ENCODE measurements at places on chromosomes 7 and 10.

GRCh38 chr7:41098846-41099245 lies 604.0 kb downstream of the INHBA start:
- no peak for DNase-seq

- DNase-seq, result no peak
Observed at GRCh38 chr10:48489099-48489498, 115.8 kb downstream of the ARHGAP22 start.

GRCh38 chr10:132036153-132036886 lies 29.4 kb upstream of the JAKMIP3 start:
- DNase-seq, result peak; percentile 37

DNA sequence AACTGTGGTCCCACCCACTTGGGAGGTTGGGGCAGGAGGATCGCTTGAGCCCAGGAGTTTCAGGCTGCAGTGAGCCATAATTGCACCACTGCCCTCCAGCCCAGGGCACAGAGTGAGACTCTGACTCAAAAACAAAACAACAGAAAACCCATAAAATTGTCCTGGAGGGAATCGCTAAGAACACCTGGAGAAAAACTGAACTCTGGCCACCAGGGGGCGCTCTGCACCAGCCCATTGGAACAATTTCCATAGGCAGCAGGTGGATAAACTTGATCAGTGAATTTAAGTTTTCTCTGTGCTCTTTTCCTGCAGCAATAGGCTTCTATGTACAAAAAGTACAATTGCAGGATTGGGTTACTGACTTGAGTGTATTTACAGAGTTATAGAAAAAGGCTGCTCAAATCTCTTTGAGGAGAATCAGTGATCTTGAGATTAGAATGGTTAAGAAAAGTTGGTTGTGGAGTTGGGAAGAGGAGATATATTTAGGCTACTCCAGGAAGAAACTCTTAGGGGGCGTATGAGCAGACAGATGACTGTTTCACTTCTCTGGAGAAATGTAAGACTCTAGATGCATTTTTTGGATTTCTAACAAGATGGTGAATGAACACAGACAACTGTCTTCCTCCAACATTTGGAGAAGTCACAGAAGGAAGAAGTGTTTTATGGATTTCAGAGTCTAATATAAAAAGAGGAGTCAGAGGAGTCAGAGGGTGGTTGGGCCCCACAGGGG lies 274.9 kb upstream of the GALNT17 start:
- peak; percentile 53 for DNase-seq

GRCh38 chr10:77350134-77350533 lies 287.5 kb downstream of the KCNMA1 start:
- DNase-seq, result no peak

DNA sequence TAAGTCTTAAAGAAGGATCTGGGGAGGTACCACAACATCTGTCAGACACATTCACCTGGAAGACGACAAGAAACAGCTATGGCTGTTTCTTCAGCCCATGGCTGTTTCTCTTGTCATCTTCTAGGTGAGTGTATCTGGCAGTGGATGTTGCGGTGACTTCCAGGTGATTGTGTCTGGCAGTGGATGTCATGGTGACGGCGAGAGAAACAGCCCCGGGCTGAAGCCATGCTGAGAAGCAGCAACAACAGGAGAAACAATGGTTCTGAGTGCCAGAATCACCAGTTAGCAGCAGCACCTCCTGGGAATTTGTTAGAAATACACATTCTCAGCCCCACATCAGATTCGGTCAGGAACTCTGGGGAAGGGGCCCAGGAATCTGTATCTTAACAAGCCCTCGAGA lies 68.6 kb upstream of the SYPL1 start:
- no peak for DNase-seq

- no peak for DNase-seq
Observed at GRCh38 chr7:80187727-80188126, 53.1 kb downstream of the GNAI1 start.

GRCh38 chr10:6514844-6515780 lies 65.0 kb downstream of the PRKCQ start:
- DNase-seq, result no peak

DNA sequence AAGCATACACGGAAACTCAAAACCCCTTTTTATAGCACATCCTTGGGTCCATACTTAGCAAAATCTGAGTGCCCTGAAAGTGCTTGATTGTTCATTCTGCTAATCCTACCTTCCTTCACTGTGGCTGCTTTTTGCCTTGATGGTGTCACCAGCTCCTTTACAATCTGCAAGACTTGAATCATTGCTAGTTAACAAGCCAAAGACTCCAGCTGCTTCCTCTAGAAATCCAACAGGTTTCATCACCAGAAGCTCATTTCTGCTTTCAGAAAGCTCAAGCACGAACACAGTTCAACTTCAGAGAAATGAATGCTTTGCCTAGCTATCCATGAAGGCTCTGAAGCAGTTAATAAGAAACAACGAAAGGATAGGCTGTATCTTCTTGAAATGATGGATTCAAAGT lies 38.0 kb downstream of the USP6NL start:
- peak; percentile 13 for DNase-seq

GRCh38 chr10:71023704-71024283 lies 135.4 kb upstream of the PCBD1 start:
- DNase-seq, result no peak

- DNase-seq, result peak; percentile 54
Observed at GRCh38 chr7:141511676-141512396, 39.4 kb upstream of the AGK start.

GRCh38 chr7:157391036-157391710 lies 54.4 kb downstream of the DNAJB6 start:
- no peak for DNase-seq

GRCh38 chr7:81684514-81685269 lies 85.2 kb downstream of the HGF start:
- DNase-seq, result peak; percentile 73

GRCh38 chr7:135409845-135410542 lies 99.9 kb downstream of the CNOT4 start:
- DNase-seq, result no peak

DNA sequence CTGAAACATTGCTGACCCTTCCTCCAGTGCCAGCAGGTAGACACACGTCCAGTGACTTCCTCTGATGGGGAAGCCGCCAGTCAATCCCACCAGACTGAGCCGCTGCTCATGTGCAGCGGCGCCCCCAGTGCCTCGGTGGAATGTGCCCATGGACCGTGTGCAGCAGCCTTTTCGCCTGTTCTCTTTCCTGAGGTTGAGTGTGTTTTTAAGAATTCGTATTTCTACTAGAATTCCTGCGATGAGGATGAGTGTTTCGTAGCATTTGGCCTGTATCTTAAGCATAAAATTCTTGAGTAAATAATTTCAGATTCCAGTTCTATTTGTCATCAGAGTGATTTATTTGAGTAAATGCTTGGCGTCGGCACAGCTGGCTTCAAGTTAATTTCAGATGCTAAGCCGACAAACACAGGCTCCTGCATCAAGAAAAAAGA lies 35.4 kb downstream of the BNIP3 start:
- no peak for DNase-seq

DNA sequence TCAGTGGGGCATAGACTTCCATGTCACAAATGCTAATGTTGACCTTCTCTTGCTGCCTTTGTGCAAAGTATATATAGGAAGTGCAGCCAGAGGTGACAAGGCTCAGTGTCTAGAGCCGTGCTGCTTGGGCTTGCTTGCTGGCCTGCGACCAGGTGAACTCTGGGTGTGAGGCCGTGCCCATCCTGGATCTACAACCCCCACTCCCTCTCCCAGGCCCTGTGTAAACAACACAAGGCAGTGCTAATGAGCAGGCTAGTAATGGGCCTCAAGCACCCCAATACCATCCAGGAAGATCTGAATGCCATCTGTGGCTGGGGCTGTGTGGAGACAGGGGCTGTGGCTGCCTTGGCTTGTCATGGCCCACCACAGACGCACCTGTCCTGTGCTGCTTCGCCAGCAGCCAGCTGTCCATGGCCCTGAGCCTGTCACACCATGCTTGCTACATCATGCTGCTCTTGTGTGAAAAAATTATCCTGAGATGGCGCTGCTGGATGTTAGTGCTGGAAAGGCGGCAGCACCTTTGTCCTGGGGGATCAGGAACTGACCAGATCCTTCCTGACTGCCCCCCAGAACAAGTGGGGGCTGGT lies 107.6 kb upstream of the ZNF92 start:
- DNase-seq, result no peak

- DNase-seq, result no peak
Observed at GRCh38 chr7:118352867-118353453, 128.5 kb downstream of the ANKRD7 start.

- no peak for DNase-seq
Observed at GRCh38 chr10:53064614-53065013, 292.0 kb upstream of the MBL2 start.

DNA sequence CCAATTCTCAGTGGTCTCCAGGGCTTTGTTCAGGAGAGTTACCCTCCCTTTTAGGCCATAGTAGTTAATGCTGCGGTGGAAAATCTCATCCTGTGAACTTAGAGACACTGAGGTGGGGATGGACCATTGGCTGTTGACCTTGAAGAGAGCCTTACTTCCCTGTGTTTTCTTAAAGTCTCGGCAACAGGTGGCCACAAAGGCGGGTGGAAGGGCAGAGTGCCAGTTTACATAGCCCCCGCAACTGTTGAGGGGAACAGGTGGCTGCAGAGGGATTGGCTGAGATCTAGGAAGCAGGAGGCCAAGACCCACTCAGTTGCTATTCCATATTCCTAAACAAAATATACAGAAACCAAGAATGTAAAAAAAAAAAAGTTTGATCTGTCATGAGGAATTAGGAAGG lies 160.6 kb downstream of the ST7 start:
- no peak for DNase-seq

GRCh38 chr10:76554478-76554877 lies 1083.1 kb downstream of the KCNMA1 start:
- no peak for DNase-seq

DNA sequence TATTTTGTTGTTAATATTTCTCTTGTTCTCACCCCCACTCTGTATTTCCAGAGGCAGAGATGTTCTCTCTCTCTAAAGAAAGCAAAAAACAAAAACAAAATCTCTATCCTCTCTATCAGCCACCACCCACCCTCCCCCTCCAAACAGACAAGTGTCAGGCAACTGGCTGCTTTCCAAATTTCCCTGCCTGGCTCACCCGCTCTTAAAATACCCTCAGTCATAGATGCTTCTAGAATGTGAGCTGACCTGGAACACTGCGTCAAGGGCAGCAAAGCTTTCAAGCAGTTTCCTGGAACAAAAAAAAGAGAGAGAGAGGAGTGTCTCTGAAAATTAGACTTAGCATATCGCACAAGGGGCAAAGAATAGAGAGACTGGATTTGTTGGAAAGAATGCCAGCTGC lies 341.0 kb upstream of the ZMIZ1 start:
- DNase-seq, result no peak

DNA sequence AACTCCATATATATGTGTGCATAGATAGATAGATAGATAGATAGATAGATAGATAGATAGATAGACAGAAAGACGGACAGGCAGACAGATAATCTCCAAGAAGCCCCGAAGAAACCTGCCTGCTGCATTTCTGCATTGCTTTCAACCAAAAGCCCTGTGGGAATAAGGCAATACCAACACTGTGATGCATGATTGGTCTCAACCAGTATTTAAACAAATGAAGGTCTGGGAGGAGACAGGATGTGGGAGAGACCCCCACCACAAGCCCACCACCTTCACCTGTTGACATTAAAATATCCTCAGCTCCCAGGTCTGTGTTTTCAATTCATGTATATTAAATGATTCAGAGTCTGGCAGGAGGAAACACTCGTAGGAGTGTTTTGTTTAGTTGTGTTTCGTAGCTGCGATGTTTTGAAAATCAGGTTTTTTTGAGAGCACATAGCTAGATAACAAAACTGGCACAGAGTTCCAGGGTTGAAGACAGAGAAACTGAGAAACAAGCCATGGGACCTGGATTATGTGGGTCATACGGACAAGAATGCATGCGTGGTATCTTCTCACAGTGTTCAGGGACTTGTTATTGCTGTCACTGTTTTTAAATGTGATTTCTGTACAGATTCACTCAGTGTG lies 200.7 kb upstream of the AHR start:
- DNase-seq, result no peak

DNA sequence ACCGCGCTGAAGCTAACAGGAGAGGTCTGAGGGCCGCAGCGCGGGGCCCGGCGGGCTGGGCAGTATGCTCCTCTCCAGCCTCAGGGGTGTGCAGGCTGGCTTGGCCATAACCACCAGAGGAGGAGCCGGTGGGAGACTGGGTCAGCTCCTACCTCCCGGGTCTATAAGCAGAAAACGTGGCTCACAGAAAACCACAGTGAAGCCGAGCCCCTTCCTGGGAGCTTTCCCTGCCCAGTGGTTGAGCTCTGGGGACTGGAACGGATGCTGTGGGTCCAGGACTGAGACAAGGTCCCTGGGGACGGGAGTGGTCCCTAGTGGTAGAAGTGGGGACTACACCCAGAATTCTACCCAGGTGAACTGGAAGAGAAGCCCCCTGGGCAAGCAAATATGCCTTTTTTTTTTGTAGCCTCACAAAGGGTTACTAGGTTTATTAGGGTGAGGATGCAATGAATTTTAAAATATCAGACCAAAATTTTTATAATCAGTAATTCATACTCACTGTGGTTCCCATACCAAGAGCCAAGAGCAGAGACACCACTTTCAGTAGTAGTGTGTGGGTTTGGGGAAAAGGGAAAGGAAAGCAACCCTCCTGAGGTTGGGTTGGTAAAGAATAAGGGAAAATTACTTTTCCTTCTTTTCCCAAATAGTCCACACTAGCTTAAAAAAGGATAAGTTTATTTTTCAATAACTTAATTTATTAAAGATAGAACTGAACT lies 67.9 kb upstream of the PRKCQ start:
- peak; percentile 18 for DNase-seq

DNA sequence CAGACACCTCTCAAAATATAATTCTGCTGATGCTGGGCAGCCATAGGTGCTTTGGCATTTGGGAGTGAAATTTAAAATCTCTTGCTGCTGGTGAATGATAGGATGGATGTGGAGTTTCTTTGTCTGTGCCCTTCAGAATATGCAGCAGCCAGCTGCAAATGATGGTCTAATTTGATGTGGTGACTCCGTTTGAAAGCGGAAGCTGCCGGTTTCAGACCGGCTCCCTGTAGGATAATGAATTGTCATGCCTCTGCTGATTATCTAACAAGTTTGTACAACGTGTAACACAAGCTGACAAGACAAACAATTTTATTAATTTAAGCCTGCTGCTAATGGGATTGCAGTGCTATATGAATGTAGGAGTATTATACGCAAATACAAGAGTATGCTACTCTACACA lies 103.5 kb downstream of the SND1 start:
- DNase-seq, result no peak

- no peak for DNase-seq
Observed at GRCh38 chr7:148700661-148701064, 2.0 kb downstream of the CUL1 start.

- no peak for DNase-seq
Observed at GRCh38 chr10:6669269-6669859, 89.3 kb upstream of the PRKCQ start.

DNA sequence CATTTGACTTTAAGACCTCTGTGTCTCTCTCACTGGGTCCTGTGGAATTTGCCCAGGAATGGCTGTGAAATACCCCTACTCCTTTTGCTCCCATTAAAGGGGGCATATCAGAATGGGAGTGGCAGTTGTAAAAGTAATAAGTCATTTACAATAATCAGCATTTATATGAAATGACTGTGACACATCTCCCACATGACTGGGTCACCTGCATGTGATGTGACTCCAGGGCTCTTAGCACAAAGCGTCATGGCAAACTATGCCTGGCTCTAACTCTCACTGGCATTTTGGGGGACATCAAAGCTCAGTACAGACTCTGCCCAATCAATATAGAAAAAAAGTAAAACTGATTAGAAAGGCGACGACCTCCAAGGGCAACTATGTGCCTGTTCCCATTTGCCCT lies 157.6 kb downstream of the RPS24 start:
- no peak for DNase-seq

GRCh38 chr7:106792233-106792926 lies 72.7 kb upstream of the PIK3CG start:
- no peak for DNase-seq

GRCh38 chr7:32161708-32162107 lies 91.5 kb upstream of the PDE1C start:
- no peak for DNase-seq

All from occipital lobe (tissue), 3 donors.